ENCODE measurements at places on chromosomes 12 and 14.

DNA sequence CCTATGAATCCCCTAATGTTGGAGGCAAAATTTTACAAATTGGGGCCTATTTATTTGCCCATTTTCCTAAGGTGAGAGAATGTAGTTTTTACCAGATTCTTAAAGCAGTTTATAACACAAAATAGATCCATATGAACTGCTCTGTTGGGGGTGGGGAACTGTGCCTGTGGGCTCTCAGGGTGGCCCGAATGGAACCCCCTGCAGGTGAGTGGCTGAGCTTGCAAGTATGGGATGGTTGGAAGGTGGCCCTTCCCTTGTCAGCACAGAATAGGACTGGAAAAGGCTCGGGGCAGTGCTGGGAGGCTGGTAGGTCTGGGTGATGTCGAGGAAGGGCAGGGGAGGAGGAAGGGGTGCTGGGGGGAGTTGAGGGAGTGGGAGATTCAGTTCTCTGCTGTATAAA, 4.9 kb downstream of the VSX2 start:
- H3K4me3 ChIP-seq = no peak overlapping the region
- H3K27me3 ChIP-seq = peaks cover 100% of the 10 kb centered on the region
- peaks cover 10% of the 10 kb centered on the region for H3K4me1 ChIP-seq
- no peak for DNase-seq

- DNase-seq = no peak
- H3K36me3 ChIP-seq = peaks cover 1% of the 10 kb centered on the region
- peaks cover 17% of the 10 kb centered on the region for H3K27me3 ChIP-seq
- no peak overlapping the region for H3K4me3 ChIP-seq
- no peak overlapping the region for H3K27ac ChIP-seq
- peaks cover 45% of the 10 kb centered on the region for H3K4me1 ChIP-seq
Measured at GRCh38 chr14:73463411-73463810, 5.1 kb upstream of the NUMB start.

DNA sequence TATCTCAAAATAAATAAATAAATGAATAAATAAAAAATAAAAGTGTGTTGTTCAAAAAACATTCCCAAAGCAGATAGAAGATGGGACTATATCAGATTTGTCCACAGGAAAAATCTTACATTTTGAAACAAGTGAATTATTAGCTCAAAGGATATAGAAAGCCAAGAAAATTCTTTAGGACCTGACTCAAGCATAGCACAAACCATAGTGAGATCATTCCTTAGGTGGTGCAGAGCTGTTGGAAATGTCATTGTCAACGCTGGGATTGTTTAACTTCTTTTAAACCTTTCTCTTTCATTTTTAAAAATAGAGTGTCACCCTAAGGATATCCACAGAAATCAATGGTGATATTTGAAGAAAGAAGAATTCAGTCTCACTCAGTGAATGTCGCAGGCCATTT, 43.5 kb downstream of the DRAM1 start:
- H3K27ac ChIP-seq = no peak overlapping the region
- peaks cover 5% of the 10 kb centered on the region for H3K4me1 ChIP-seq
- DNase-seq = no peak
- peaks cover 11% of the 10 kb centered on the region for H3K27me3 ChIP-seq

GRCh38 chr12:67710582-67710981, 62.0 kb downstream of the DYRK2 start:
- H3K27ac ChIP-seq = no peak overlapping the region
- no peak overlapping the region for H3K4me3 ChIP-seq
- H3K4me1 ChIP-seq = no peaks in the 10 kb centered on the region
- H3K27me3 ChIP-seq = peaks cover 8% of the 10 kb centered on the region
- DNase-seq = no peak

GRCh38 chr12:30980955-30981662, 54.6 kb downstream of the TSPAN11 start:
- peaks cover 3% of the 10 kb centered on the region for H3K27me3 ChIP-seq
- H3K36me3 ChIP-seq = no peaks in the 10 kb centered on the region
- H3K4me3 ChIP-seq = no peak overlapping the region
- DNase-seq = no peak
- H3K4me1 ChIP-seq = no peaks in the 10 kb centered on the region
- no peak overlapping the region for H3K27ac ChIP-seq

DNA sequence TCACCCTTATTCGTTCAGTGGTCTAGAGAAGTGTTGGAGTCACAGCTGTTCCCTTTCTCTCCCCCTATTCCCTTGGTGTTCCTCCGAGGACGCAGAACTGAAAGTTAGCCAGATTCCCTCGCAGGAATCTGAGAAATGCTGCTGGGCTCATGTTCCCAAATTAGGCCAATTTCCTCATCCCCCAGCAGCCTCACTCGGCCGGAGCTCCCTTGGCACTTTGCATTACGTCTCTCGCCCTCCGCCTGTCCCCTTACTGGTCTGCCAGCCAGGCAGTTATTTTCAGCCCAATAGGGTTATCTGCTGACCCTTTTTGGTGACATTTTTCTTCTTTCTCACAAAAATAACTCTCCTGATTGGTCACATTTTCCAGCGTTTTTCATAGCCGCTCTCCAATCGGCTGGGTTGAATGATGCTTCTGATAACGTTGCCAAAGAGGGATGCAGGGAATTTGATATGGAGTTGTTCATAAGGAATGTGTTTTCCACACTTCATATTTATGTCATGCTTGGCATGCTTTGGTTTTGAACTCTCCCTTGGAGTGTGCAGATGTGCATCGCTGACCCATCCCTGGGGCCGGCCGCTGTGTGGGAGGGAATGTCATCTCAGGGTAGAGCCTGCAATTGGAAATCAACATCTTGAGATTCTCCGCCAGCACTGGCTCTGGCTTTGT, 9.9 kb downstream of the IFT43 start:
- DNase-seq = no peak
- H3K27me3 ChIP-seq = no peaks in the 10 kb centered on the region
- H3K36me3 ChIP-seq = no peaks in the 10 kb centered on the region
- no peaks in the 10 kb centered on the region for H3K4me1 ChIP-seq

GRCh38 chr12:49632986-49633702, 9.8 kb downstream of the PRPF40B start:
- no peak overlapping the region for H3K27ac ChIP-seq
- H3K4me1 ChIP-seq = peaks cover 7% of the 10 kb centered on the region
- DNase-seq = peak; percentile 9
